Activated CD4-positive, CD25-positive, alpha-beta regulatory T cell treated with anti-CD3 and anti-CD28 coated beads, Interleukin-2, amount 50 U/mL, for 16 hours (primary cell): ENCODE measurements at places on chromosomes 1 and 21.

DNA sequence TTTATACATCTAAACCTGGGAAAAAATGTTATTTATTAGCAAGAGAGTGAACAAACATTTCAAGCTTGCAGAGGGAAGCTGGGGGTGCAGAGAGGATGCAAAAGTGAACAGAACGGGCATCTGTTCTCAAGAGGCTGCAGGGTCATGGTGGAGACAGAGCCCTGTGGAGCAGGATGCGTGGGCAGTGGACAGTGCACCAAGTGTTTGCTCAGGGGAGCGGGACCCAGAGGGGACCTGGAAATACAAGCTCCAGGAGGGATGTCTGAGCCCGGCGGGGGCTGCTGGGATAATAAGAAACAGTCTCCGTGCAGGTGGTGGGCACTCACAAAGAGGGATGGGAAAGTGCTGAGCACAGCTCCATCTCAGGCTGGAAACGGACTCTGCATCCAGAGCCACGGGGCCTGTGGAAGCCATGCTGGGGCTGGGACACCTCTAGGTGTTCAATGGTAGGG is 105.3 kb upstream of the SLC45A1 start:
- no peak for DNase-seq

GRCh38 chr1:20982316-20982715 is 194.4 kb downstream of the EIF4G3 start:
- DNase-seq, result no peak

- no peak for DNase-seq
These were observed 27.6 kb downstream of the GABPB2 start for GRCh38 chr1:151098126-151098525.

DNA sequence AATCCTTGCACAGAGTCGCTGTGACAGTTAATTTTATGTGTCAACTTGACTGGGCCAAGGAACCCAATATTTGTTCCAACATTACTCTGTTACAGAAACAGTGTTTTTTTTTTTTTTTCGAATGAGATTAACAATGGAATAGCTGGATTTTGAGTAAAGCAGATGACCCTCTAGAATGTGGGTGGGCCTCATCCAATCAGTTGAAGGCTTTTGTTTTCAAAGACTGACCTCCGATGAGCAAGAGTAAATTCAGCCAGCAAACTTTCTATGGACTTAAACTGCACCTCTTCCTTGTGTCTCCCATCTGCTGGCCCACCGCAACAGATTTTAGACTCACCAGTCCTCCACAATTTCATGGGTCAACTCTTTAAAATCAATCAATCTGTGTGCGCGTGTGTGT is 17.0 kb downstream of the CRYZ start:
- DNase-seq, result no peak

DNA sequence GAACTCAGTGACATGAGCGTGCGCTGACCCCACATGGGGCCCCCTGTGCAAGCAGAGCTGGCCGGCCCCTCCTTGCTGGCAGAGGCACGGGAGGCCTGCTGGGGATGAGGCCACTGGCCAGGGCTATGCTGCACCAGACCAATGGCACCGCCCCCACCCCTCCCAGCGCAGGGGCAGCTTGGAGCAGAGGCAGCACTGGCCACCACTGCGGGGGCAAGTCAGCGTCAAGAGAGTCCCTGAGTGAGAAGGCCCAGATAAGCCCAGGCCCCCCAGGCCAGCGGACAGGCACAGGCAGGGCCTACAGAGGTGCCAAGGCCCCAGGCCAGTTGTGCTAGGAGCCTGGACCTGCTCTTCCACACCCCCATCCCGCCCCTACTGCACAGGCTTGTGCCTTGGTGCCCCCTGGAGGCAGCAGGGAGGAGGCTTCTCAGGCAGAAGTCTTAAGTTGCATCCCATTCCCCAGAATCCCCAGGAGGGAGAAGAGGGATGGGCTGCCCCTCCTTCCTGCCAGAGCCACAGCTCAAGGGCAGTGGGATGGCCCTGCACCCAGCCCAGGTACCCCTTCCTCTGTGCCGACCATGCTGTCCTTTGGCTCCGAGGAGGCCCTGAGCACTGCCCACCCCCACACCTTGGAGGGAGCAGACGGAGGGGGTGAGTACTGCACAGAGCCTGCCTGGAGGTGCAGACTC is 35.8 kb downstream of the EPHX1 start:
- no peak for DNase-seq

- DNase-seq, result no peak
These were observed 128.0 kb downstream of the TGFBR3 start for GRCh38 chr1:91757763-91758460.
